ENCODE measurements at places on chromosomes 5 and 9.

DNA sequence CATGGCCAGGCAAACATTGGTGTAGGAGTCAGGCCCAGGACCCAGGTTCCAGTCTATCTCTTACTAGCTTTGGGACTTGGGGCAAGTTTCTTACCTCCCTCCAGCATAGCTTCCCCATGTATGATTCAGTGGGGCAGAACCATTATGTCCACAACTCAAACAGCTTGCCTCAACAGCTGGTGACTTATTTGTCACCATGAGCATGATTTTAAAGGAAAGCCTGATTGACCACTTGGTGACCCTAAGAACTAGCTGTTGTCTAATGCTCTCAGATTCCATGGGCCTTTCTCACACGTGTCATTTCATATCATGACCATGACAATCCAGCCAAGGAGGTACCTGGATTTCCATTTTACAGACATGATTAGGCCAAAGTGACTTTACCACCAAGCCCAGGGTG, 126.4 kb downstream of the TTLL11 start:
- DNase-seq = no peak

- DNase-seq = no peak
These were observed 1.1 kb downstream of the SPEF2 start for GRCh38 chr5:35618781-35619180.

DNA sequence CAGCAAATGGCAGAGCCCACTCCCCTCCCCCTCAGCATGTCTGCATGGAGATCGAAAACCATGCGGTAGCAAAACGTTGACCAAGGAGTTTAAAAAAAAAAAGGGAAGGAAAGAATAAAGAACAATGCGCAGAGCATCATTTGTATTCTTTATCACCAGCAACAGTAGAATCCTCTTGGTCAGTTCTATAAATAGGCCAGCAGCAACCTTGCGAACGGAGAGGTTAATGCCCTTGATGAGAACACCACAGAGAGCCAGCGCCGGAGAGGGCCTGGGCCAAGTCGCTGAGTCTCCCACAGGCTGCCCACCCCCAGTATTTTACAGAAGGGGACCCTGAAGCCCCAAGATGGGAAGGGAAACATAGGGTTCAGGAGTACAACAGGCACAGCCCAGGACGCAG, 22.7 kb downstream of the WHRN start:
- DNase-seq = no peak

DNA sequence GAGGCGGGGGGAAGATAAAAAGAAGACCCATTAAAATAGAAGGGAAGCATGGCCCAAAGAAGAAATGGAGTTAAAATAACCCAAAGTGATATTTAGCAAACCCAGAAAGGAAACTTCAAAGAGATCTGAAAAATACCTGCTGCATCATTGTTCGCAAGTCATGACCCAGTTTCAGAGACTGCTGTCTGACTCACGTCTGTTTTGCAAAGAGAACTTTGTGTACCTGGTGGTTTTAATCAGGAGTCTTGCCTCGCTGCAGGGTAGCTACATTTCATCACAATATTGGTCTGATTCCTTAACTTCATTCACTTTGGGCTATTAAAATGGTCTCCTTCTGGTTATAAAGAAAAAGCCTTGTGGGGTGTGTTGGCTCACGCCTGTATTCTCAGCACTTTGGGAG, 461.1 kb upstream of the DAP start:
- DNase-seq = no peak

- DNase-seq = no peak
These were observed 281.8 kb upstream of the RFX3 start for GRCh38 chr9:3807601-3808000.
